Activated CD8-positive, alpha-beta memory T cell treated with anti-CD3 and anti-CD28 coated beads, Interleukin-2, amount 50 U/mL, for 48 hours (primary cell): ENCODE measurements at places on chromosomes 3 and 15.

DNA sequence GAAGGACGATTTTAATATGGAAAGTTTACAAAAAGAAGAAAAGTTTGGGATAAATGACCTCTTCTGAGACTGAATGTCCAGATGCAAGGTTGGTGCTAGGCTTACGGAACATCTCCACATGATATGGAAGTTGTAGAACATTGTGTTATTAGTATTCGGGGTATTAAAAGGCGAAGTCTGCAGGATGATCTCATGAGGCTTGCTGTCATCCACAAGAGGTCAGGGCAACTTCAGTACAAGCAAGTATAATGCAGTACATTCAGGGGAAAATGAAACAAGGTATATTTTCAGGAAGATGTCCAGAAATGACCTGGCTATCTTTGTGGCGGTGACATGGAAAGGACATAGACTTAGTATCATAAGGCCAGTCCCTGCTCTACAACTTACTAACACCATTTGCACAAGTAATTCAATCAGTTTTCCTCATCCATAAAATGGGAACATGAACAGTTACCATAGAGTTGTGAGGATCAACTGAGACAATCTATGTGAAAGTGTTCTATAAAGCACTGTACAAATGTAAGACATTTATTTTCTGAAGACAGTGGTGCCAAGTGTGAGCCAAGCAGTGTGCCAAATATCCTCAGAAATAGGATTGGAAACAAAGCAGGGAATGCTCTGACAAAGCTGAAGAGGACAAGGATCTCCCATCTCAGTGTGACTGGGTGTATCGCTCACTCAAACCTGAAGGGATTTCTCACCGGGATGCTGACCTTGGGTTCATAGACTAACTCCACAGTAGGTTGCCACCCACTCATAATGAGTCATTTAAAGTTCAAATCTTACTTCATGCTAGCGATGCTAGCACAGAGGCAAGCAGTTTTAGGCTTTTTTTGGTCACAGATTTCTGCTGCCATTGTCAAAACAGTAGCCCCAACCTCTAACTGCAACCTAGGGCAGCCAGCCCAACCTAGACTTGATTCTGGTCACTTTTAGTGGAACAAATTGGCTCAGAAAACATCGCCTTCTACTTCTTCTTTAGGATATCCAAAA, 118.3 kb downstream of the TIGIT start:
- DNase-seq, result peak; percentile 54

DNA sequence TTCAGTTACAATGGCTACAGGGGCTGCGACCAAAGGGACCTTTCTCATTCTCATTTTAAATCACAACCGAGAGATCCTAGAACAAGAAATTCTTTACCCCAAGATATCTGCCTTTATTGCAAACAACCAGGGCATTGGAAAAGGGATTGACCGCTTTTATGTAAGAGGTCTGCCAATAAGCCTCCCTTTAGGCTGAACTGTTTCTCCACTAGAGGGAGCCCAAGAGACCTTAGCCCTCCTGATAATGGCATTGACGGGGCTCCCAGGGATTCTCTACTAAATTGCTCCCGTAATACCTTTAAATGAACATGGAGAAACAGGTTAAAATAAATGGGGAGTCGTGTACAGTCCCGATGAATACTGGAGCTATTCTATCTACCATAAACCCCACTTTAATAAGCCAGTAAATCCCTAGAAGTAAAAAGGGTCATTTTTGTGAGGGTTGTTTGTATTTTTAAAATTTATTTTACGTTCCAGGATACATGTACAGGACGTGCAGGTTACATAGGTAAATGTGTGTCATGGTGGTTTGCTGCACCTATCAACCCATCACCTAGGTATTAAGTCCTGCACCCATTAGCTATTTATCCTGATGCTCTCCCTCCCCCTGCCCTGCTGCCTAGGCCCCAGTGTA, 7.5 kb upstream of the IGSF10 start:
- no peak for DNase-seq

DNA sequence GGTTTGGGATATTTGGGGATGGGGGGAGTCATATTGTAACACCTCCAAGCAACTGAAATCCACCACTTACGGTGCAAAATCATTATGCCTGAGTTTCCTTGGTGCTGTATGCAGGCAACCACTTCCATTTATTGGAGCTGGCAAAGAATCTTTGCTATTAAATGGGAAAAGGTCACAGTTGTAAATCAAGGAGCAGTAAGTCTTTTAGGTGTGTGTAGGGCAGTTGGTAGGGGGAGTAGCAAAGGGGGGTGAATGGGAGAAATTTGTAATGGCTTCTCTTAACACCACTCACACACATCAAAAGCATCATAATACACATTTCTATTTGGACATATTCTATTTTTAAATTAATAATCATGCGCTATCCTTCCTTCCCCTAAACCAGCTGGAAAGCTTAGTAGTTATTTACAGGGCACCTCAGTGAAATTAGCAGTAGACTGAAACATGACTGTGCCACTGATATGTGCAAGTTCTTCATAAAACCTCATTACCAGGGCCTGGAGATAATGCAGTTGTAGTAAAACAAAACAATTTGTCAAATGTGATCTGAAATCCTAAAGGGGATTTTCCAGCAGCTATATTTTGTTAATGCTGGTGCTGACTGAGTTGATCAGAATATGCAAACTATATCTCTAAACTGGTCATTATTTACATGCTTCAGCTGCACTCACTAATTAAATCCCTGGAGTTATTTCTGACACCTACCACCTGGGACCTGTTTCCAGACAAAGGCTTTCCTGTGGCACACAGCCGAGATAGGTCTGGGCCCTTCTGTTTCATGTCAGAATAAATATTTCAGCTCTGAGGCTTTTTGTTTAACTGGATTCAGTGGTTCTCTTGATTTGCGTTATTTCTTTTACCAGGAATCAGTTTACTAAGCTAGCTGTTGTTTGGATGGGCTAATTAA, 90.1 kb downstream of the B3GALNT1 start:
- no peak for DNase-seq

DNA sequence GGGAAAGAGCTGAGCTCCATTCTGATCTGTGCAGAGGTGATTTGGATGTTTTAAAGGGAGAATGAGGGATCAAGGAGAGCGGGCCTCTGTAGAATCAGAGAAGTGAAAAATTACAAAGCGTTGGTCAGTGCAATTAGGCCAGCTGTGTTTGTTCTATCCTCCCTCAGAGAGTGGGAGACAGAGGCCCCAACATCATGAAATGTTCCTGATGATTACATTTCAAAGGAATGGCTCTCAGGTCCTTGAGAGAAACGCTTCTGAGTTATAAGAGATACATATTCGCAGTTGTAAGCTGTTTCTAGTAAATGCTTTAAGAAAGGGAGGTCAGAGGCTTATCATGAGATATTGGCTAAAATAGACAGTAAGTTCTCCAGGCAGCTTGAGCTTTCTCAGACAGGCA, 15.7 kb upstream of the CAND2 start:
- DNase-seq, result no peak

- no peak for DNase-seq
Measured at GRCh38 chr15:100887211-100887913, 7.7 kb downstream of the ALDH1A3 start.

DNA sequence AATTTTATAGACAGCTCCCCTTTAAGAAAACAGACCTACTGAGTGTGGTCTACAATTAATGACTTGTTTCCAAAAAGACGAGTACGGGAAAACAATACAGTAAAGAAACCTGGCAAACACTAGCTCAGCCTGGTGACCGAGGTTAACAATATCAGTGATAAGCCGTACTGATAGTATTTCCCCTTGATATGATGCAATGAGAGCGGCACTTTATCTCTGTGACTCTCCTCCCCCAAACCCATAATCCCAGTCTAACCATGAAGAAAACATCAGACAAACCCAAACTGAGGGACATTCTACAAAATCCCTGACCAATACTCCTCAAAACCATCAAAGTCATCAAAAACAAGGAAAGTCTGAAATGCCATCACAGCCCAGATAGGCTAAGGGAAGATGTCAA, 8.2 kb downstream of the DENND4A start:
- no peak for DNase-seq

DNA sequence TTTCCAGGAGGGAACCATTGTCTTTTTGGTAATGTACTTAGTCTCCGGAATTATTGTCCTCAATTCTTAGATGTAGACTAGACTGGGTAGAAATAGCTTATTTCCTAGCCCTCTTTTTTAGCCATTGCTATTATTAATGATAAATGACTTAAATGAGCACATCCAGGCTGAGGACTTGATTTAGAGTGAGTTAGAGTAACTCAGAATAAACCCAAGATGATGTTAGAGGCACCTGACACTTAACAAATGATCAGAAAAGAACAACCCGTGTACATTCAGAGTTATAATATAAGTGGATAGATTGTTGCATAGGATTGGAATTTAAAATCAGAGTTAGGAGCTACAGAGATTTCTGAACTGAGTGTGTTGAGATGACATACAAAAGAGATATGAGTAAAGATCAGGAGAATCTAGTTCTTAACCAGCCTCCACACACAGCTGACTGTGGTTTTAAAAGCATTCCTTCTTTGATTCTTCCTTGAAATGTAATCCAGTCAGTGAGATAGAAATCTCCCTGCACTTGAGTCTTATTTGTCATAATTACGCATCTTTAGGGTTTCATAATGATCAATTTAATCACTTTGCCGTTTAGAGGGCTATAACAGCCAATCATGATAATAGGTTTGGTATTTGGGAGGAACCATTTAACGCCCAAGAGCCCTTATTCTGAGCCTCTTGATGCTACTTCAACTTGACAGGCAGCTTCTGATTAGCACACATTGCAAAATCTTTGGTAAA, 366.5 kb downstream of the GAP43 start:
- DNase-seq, result no peak

GRCh38 chr3:79672731-79673130, 95.1 kb downstream of the ROBO1 start:
- DNase-seq, result no peak

- no peak for DNase-seq
Measured at GRCh38 chr3:161409069-161409468, 37.8 kb upstream of the SPTSSB start.

- no peak for DNase-seq
Measured at GRCh38 chr3:141236361-141236760, 4.7 kb downstream of the PXYLP1 start.

GRCh38 chr15:36210426-36210825, 369.0 kb upstream of the CDIN1 start:
- no peak for DNase-seq

- DNase-seq, result no peak
Measured at GRCh38 chr3:34254285-34254684, 455.9 kb downstream of the PDCD6IP start.

DNA sequence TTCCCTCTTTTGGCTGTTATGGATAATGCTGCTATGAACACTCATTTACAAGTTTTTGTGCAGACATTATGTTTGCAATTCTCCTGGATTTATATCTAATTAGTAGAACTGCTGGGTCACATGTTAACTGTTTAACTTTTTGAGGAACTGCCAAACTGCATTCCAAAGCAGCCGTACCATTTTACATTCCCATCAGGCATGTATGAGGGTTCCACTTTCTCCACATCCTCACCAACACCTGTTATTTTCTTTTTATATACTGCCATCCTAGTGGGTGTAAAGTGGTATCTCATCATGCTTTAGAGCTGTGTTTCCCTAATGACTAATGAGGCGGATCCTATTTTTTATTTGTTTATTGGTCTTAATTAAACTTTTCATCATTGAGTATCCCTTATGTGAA, 9.2 kb downstream of the KPNA4 start:
- DNase-seq, result no peak

- no peak for DNase-seq
Measured at GRCh38 chr3:138898301-138898700, 48.6 kb downstream of the FOXL2 start.

GRCh38 chr3:154244644-154245043, 79.6 kb downstream of the DHX36 start:
- no peak for DNase-seq

- no peak for DNase-seq
Measured at GRCh38 chr3:19432669-19433068, 284.4 kb downstream of the KCNH8 start.

DNA sequence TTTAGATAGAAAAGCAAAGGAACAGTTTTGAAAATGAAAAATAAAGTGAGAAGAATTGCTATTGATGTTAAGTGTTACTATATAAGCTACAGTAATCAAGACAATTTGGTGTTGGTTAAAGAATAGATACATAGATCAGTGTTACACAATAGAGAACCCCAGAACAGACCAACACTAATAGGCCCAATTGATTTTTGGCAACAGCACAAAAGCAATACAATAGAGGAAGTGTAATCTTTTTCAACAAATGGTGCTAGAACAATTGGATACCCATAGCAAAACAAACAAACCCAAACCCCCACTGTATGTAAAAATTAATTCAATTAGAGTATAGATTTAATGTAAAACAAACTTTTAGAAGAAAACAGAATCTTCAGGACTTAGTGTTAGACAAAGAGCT, 61.8 kb downstream of the ATP11B start:
- no peak for DNase-seq

DNA sequence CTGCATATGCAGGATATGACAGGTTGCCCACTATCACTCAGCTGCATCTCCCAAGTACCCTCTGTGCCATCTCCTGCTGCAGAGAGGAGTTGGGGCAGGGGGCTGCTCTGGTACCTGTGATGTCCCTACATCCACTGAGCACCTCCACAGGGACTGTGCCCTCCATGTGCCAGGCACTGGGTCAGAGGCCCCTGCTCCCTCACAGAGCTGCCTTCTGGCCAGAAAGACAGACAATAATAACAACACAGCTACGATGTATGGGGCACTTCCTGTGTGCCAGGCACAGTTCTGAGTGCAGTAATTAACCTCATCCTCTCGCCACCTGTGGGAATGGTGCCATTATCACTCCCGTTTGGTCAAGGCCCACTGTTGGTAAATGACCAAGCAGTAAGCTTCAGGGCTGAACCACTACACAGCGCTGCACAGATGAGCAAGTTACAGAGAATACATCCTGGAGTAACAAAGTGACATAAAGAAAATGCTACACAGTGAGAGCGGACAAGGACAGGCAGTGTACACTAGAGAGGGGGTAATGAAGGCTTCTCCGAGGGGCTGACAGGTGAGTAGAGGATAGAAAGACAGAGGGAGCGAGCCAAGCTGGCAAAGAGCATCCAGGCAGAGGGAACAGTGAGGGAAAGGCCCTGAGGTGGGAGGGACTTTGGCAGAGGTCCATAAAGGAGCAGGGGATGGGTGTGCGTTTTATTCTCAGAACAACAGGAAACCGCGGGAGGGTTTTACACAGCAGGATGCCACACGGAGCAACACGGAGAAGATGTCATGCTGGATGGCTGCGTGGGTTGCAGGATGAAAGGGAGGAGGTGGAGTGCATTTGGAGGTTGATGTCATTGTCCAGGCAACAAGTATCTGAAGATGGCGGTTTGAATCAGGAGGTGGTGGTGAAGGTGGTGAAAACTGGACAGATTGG, 13.6 kb downstream of the WNT7A start:
- DNase-seq, result peak; percentile 59

DNA sequence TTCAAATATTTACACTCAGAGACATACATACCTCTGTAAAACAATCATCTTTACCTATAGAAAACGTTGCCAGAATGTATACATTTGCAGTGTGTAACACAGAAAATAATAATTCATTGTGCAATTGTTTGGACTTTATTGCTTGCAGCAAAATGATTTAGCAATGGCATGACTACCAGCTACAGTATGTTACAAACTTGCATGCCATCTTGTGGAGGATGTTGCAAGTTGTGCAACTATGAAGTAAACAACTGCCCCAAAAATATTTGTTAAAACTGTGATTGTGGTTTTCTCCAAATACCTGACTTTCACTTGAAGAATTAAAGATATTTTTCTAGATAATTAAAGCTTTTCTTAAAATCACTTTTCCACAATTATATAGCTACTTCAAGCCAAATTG, 27.1 kb upstream of the C3orf49 start:
- no peak for DNase-seq

GRCh38 chr15:100781961-100782530, 97.6 kb upstream of the ALDH1A3 start:
- DNase-seq, result no peak
